ENCODE measurements at places on chromosomes 12 and 14.

- DNase-seq, result no peak
Observed at GRCh38 chr12:44184499-44185206, 348.8 kb downstream of the TMEM117 start.

GRCh38 chr12:55973599-55974307 is at the start of gene RAB5B:
RAB5B (plus strand) TSS chr12:55974078; CDS start chr12:55986961, 12,883 bp downstream.
- DNase-seq, result peak; percentile 100

DNA sequence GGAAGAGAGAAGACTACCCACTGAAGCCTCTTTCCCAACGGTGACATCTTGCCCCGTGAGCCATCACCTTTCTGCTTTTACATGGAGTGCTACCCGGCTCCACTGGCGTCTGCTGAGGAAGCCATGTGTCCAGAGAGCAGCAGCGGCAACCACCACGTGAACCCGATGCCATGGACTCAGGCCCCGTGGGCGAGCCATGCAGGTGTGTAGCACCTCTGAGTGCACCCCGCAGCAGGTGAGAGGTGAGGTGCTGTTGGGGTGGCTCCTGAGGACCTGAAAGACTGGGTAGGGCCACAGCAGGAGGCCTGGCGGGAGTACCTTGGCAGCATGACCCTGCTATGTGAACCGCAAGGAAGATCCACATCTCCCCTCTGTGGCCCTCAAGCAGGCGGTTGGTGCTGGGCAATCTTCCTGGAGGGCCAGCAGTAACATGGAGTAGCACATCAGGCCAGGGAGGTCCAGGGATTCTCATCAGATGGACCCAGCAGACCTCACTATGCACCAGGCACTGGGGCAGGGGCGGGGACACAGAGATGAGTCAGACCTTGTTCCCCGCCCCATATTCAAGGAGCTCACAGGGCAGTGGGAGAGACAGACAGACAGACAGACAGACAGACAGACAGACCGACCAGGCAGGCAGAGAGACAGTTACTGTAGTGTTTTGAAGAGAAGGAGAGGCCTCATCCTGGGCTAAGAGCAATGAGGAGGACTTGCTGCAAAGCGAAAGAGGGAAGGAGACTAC is 129.6 kb downstream of the PAPOLA start:
- no peak for DNase-seq

DNA sequence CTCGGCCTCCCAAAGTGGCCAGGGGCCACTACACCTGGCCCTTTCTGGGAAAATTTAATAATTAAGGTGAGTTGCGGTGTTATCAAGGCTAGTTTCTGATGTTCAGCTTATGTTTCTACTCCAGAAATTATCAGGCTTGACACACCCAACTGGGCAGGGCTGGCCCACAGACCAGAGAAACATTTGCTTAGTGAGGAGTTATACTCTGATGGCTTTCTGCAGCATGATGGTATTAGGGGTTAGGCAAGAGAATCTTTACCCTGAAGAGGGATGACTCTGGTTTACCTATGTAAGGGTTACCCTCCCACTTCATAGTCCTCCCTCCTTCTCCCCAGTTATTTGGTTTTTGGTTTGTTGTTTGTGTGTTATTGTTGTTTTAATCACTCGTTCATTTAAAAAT is 24.5 kb upstream of the HECTD1 start:
- no peak for DNase-seq

DNA sequence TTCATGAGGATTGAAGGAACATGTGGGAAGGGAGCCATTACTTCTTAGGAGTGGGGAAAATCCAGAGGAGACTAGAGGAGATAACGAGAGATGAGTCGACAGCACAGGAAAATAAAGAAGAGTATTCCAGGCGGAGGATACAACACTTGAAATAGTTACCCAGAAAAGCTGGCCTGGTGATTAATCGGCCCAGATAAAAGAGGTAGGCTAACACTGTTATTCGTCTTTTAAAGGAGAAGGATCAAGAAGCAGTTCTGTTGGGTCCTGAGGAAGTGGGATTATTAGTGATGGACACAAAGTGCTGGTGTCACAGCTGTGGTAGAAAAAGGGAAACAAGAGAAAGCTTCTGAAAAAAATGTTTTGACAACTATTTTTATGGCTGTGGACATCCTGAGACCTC is 425.3 kb downstream of the ZFP36L1 start:
- no peak for DNase-seq

DNA sequence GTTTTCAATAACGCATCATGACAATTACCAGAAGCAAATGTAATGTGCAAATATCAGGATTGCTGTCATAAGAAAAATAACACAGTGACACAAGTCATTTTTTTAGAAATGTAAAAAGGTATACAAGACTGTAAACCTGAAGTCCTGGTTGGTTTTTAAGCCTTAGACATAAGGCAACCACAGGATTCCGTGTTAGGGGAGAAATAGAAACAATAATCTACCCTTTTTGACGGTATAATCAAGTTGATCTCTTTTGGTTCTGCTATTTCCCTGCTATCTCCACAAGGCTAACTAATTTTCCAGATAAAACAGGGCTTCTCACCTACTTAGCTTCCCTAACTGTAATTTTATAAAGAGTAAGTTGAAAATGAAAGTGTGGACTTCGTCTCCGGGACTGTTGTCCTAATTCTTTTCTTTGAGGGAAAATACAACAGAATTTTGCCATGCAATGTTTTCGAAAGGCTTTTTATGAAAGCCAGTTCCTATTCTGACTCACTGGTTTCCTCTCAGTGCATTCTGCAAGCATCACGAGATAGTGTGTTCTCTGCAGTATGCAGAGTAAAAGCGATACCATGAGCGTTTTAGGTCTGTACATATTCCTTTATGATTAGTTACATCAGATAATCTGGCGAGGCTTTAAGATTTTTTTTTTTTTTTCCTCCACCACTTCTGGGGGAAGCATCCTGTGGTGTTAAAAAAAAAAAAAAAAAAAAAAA is 10.6 kb downstream of the MYO1H start:
- no peak for DNase-seq

DNA sequence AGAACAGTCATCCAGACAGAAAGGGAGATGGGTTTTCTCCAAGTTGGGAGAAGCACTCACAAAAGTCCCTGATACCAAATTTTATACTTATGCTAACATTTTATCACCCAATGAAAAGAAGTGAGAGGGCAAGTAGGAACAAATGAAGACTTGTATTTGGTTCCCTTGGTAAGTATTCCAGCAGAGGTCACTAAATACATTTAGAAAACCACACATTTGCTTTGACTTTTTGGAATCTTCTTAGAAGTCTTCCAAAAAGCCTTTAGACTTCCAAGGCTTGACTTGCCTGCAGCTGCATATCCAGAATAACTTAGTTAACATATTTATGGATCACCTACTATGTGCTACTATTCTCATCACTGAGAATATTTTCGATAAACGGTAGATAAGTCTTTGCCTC is 3.1 kb upstream of the GYS2 start:
- DNase-seq, result peak; percentile 10

Measured in neural progenitor cell (in vitro differentiated cells).